Breast epithelium (tissue), 4 donors: ENCODE measurements at places on chromosomes 4 and X. TPM values are rescaled to one million over a fixed set of nuclear protein-coding genes. Genes with fewer than 3 reads are reported as not detected.

Gene SMPX
- total RNA-seq = 1.0 TPM

- DNase-seq = no peak
Measured at GRCh38 chr4:116099596-116099995, 985.8 kb downstream of the TRAM1L1 start.

DNA sequence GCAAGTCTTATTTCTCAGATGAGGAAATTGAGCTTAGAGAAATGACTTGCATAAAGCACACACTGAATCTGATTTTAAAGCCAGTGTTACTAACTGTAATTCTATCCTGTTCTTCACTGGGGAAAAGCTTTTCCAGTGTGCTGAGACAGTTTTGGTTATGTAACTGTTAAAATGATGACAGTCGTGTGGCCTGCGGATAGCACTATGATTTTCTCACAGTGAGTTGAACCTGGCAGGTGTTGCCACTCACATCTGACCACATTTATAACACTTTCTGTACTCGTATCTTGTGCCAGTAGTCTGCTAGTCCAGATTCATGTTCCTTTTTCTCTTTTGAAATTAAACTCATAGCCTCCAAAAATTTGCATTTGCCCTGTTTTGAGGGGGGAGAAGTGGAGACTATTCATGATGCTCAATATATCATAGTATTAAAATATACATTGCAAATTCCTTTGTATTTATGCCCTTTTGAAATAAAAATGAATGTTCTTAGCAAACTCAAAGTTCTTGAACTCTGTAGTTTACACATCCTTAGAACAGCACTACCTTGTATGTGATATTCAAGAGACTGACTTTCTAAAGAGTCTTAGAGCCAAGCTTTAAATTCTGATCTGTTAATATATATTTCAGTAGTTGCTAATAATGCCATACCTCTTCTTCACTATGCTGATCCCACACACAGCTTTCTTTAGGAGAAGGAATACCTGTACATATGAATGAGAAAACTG lies 132.3 kb downstream of the PDLIM5 start:
- DNase-seq = no peak

DNA sequence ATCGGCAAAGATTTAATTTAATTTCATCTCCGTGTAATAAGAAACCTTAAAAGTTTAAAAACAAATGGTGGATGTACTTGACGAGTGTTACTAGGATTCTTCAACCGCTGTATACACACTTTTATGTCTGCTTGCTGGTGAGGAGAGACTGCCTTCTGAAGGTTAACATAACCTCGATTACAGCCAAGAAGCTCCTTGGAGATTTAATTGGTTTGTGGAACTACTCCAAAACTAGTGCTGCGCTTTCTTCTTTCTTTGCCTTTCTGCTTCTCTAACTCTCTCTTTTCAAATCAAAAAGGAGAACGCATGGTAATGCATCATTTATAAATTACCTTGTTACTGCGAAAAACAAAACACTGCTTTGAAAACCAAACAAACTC lies 109.0 kb downstream of the ANTXR2 start:
- no peak for DNase-seq
